Endothelial cell (in vitro differentiated cells): ENCODE measurements at places on chromosomes 3 and 15. TPM values are rescaled to one million over a fixed set of nuclear protein-coding genes. Genes with fewer than 3 reads are reported as not detected.

GRCh38 chr15:31391687-31392671 is 65.3 kb downstream of the KLF13 start:
- DNase-seq = peak; percentile 56

DNA sequence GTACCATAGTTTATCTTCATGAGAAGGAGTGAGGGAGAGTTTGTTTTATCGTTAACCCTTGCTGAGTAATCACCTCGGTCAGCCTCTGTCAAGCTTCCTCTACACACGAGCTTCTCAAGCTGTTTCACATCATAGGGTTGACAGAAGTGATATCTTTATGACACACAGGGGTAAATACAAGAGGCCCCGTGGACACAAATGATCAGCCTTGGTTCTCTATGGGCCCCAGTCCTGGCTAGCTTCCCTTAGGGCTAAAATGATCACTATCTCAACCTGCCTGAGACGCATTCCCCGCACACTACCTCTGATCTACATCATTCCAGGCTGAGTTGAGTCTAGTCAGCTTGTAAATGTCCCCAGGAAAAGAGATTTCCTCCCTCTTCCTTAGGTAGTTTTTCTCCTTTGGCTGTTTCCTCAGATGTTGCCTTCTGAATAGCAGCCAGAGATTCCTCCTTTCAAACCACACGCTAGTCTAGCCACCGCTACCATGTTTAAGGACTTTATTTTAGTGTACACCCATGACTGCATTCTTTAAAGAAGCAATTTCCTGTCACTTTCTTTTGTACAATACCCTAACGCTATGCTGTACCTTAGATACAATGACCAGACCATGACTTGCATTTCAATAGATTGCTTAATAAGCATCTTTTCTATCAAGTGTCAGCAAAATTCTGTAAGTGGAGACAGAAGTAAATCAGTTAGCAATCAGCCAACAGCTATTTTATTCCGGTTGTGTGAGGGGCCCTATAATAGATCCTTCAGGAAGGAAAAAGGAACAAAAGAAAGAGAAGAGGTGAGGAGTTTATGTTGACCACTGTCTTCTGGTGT is 35.1 kb upstream of the PPARG start:
- no peak for DNase-seq

CLRN1 gene
- total RNA-seq = not detected

DNA sequence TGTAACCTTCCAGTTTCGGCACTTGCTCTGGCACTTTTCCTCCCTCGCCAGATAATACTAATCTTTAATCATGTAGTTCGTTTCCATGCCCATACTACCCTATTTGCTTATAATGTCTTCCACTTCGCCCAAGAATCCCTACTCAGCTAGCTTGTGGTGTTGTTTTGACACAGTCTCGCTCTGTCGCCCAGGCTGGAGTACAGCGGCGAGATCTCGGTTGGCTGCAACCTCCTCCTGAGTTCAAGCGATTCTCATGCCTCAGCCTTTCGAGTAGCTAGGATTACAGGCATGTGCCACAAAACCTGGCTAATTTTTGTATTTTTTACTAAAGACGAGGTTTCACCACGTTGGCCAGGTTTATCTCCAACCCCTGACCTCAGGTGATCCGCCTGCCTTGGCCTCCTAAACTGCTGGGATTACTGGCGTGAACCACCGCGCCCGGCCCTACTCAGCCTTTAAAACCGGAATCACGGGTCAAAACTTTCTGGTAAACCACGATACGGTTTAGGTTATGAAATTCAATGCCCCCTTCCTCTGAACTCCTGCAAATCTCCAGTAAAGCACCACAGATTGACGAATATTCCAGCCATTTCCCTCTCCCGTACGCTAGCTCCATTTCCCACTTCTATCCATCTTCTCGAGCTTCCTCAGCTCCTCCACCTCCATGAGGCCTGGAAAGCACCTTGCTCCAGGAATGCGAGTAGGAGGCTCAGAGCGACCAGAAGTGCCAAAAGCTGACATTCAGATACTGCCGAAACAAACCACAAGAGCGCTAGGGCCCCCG is 878 bp upstream of the RAD51 start:
- no peak for DNase-seq

- DNase-seq = no peak
These were observed 7.0 kb upstream of the HHATL start for GRCh38 chr3:42709621-42710020.

GRCh38 chr3:159583662-159584061 is 405.0 kb upstream of the IL12A start:
- DNase-seq = no peak
